AG08396 (cell line): ENCODE measurements at places on chromosomes 11 and 22.

DNA sequence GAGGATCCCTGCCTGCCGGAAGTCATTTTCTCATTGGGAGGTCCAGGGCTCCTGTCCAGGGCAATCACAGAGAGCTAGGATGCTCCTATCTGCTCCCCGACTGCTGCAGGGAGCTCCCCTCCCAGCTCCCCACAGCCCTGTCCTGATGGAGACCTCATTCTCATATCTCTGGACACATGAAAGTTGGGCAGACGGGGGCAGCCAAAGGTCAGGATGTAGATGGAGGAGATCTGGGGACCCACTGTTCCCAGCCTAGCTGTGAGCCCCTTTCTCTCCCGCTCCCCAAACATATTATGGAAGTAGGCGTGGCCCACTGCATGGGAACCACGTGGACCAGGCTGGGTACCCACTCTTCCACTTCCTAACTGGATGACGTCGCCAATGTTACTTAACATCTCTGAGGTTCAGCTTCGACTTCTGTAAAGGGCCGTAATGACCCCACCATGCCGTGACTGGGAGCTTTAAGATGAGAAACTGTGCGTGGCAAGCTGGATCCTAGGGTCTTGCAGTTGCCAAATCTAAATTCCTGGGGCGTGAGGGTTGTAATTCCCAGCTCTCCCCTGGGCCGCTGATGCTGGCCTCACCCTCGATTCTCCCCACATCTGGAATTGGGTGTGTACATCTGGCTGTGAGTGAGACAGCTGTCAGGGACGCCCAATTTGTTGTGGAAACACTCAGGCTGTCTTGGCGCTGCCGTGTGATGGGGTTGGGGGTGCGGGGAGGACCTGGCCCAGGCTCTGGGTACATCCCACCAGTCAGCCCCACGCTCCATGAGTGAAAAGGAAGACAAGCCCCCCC, 1.8 kb downstream of the CDC42EP2 start:
- DNase-seq = peak; percentile 86

- DNase-seq = no peak
These were observed 15.4 kb upstream of the CASTOR1 start for GRCh38 chr22:30304495-30305244.

DNA sequence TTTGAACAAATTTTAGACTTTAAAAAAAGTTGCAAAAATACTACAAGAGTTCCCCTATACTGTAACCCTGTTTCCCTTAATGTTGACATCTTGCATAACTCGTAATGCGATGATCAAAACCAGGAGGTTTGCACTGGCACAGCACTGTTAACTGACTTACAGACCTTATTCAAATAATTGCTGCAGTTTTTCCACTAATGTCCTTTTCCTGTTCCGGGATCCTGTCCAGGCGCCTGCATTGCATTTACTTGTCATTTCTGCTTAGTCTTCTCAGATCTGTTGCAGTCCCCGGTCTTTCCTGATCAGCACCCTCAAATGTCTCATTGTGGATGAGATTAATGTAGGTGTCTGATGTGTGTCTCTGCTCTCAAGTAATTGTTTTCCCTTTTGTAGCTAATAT, 32.0 kb downstream of the APLP2 start:
- no peak for DNase-seq

GRCh38 chr11:74633406-74634393, 41.3 kb downstream of the POLD3 start:
- no peak for DNase-seq

DNA sequence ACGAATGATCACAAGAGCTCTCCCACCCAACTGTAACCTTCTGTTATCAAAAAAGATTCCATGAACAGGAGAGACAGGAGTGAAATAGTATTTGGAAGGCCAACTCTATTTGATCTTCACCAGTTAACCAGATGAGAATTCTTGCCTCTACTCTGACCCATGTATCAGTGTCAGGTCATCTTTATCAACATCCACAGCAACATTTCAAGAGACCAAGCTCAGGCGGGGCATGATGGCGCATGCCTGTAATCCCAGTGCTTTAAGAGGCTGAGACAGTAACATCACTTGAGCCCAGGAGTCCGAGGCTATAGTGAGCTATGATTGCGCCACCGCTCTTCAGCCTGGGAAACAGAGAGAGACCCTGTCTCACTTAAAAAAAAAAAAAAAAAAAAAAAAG, 62.3 kb downstream of the GAB2 start:
- no peak for DNase-seq

- DNase-seq = no peak
These were observed 21.8 kb downstream of the ARFGAP2 start for GRCh38 chr11:47154616-47155570.

DNA sequence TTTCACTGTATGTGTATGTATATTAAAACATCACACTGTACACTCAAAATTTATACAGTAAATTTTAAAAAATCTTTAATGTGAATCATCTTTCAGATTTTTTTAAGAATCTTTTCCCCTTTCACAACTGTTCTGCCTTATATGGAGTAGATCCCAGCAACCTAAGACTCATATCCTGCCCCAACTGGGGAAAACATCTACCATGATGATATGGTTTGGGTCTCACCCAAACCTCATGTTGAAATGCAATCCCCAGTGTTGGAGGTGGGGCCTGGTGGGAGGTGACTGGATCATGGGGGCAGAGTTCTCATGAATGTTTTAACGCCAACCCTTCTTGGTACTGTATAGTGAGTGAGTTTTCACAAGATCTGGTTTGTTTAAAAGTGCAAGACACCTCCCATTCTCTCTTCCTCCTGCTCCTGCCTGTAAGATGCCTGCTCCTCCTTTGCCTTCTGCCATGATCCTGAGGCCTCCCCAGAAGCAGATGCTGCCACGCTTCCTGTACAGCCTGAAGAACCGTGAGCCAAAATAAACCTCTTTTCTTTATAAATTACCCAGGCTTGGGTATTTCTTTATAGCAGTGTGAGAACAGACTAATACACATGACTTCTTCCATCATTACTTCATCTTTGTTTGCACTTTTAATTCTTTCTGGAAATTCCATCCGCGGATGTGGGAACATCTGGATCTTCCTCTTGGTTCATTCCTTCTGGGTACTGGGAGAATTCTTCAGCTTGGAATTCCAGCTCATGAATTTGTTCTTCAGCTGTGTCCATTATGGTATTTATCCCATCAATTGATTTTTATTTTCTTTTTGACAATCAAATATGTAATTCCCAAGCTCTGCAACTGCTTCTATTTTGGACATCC, 36.9 kb downstream of the LINC01488 start:
- DNase-seq = peak; percentile 69

DNA sequence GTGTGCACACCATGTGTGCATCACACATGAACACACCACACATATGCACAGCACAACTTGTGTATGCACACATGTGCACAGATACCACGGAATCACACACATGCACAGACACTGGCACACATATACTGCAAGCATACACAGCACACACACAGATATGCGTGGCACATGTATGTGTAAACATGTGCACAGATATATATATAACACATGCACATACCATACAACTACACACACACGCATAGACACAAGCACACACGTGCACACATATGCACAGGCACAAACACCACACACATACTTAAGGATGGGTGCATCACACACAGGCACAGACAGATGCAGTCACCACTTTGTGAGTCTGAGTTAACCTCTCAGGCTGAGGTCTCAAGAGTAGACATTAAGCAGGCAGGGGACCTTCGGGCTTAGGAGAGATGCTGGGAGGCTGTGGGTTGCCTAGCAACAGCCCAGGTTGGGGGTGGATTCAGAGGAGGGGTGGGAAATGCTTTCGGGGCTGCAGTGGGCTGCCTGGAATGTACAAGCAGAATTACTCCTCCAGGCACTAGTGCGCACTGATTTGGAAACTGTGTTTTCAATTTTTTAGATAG, 82.9 kb downstream of the MYO18B start:
- DNase-seq = no peak

GRCh38 chr11:33940538-33940815, 48.6 kb upstream of the LMO2 start:
- DNase-seq = no peak

DNA sequence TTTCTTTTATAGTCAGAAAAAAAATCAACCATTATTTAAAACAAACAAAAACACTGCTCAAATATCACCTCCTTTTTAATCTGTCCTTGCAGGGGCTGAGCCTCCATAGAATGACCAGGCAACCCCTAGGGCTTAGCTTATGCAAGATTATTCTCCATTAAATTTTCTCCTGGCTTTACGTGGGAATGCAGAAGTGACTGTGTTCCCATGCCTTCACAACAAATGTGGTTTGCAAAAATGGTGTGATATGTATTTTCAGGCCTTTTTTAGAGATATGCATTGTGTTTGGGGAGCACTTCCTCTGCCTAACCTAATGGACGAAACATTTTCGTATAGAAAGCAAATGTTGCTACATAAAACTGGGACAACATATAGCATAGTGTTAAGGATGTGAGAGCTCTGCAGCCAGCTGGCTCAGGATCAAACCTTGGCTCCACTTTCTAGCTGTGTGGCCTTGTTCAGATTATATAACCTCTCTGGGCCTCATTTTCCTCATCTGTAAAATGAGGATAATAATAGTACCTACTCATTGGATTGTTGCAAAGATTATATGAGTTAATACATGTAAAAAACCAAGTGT, 82.6 kb downstream of the PARVA start:
- no peak for DNase-seq

DNA sequence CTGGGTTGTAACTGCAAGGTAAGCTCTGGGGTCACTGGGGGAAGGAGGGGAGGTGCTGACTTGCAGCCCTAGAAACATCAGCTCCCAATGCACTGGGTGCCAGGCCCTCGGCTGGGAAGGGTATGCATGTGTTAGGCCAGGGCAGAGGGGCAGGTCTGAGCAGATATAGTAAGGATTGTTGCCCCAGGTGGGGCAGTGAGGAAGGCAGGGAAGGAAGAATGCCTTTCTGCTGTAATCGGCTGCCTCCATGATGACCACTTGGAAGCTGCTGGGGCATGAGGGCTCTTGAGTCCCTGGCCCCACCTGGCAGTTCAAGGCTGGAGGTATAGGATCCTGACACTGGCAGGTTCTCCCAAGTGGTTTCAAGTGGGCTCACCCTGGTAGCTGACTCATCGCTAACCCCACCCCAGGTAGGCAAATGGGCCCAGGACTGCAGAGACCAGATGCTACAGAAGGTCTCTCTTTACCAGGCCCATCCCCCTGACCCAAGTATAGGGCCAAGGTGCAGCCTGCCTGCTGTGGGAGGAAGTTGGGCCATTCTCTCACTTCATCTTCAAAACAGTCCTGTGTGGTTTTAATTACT, 56.7 kb downstream of the TIMP3 start:
- DNase-seq = no peak

GRCh38 chr11:3933165-3933628, 77.7 kb downstream of the STIM1 start:
- no peak for DNase-seq

DNA sequence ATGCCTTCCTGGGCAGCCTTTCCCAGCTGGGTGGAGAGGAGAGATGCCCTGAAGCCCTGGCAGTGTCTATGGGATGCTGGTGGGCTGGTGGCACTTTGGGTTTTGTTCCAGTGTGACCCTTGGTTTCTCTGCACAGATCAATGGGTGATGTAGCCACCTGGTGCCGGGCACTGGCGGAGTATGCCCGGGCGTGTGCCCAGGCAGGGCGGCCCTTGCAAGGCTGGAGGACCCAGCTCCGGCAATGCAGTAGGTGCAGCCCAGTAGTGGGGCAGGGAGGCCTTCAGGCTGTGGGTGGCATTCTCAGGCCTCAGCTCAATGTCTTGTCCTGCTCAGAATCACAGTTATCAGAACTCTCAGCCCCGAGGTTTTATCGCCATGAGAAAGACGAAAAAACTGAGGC, 11.9 kb downstream of the OTOG start:
- DNase-seq = no peak

DNA sequence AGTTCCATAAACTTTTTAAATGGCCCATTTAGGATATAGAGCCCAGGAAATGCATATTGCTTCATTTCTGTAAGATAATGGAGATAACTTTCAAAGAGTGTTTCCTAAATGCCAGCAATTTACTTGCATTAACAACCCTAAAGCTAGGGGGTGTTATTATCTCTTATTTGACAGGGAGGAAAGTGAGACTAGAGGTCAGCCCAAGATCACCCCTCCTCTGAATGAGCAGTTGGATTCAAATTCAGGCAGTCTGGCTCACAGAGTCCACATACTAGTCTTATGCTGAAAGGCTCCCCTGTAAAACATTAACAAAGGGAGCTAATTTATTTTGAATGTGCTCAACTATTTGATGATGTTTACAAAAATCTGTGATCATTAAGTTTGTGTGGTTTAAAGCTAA, 49.9 kb upstream of the TRIM77 start:
- DNase-seq = no peak

DNA sequence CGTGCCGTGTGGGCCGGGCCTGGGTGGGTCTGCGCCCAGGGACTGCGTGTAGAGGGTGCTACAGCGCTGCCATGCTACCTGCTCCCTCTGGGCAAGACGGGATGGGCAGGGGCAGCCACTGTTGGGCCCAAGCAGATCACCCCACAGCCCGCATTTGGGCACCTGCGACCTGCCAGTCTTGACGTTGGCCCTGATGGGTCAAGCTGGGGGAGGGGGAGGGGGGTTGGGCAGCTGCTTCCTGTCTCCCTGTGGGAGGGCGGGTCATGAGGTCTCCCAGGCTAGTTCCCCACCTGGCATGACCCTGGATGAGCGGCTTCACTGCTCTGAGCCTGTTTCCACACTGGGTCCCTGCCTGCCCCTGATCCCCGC, 2.8 kb upstream of the RPS19BP1 start:
- DNase-seq = no peak

- DNase-seq = no peak
These were observed 23.5 kb upstream of the RTL6 start for GRCh38 chr22:44521326-44522074.

DNA sequence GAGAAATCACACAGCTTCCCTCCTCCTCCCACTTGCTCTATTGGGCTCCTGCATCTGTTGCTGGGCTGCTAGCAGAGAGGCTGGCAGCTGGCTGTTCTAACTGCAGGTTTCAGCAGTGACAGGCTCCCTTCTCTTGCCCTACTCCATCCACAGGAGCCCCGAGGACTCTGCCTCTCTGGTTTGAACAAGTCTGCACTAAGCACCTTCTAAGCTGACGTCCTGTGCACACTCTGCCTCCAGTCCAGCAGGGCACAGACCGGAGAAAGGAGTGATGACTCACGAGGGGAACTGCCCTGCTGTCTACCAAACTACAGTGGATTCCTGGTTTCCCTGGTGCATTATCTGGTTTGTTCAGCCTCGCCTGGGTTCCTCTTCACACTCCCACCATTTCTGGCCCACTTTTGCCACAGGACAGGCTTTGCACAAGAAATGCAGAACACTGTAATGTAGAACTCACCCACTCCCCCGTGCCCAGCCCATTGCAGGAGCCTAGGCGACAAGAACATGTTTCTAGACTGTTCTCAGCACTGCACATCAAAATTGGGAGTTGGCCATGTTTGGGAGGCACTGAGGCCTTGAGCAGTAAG, 26.0 kb downstream of the IL10RA start:
- no peak for DNase-seq
